NCI-H187 (cell line): ENCODE measurements at places on chromosomes 1 and 21.
A peak's percentile ranks its signal among the peaks of the same experiment; 100 is the strongest.

DNA sequence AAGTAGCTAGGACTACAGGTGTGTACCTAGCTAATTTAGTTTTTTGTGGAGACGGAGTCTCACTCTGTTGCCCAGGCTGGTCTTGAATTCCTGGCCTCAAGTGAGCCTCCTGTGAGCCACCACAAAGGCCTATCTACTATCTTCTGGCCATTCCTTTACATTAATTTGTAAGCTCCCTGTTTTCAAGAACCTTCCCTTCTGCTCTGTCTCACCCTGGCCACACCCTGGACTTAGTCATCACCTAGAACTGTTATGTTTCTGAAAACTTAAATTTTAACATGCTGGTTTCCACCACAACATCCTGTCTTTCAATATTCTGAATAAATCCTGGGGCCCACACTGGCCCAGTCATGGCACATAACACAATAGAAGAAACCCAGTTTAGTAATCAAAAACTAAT, 4.9 kb upstream of the B4GALT3 start:
- DNase-seq, result no peak

- DNase-seq, result no peak
Observed at GRCh38 chr1:180545991-180546390, 12.8 kb upstream of the OVAAL start.

DNA sequence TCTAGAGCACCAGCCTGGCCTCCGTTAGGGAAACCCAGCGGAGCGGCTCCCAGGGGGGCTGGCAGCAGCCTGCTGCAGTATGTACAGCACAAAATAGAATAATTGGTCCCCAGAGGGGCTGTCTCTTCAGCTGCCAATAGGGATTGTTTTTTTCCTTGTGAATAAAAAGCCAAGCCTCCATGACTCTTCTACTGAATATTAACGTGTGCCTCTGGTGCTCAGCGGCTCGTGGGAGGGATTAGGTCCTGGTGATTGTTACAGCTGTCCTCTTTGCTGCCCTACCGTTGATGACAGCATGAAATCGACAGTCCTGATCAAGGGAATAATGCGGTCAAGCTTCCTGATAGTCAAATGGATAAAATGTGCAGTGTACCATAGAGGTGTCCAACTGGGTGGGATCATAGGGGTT, 190.7 kb upstream of the RUNX1 start:
- peak; percentile 83 for DNase-seq

- DNase-seq, result no peak
Observed at GRCh38 chr1:236016782-236017400, 48.0 kb downstream of the NID1 start.

DNA sequence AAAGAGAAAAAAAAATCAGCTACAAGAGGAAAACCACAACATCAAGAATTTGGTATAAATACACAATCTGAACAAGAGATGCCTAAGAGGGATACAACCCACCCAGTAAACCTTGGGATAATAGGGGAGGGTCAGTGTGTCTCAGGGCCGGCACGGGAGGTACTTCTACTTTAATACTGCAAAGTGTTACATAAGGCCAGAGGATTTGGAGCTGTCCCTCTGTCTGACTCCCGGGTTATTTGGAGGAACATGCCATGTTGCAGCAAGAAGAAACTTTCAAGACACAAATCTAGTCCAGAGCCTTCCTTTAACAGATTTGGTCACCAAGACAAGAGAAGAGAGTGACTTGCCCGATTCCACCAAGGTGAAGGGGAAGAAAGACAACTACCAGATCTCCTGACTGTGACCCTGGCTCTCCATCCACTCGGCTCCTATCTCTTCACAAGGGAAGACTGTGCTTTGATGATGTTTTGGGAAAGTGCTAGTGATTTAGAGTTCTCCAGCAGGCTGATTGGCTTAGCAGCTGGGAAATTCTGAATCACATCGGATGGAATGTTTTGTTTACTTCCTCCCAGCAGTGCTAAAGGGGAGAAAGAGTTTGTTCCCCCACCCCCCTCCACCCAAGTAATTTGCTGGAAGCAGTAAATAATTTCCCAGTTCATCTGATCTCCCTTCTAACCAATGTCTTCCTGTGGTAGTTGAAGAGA, 29.3 kb downstream of the SGIP1 start:
- no peak for DNase-seq

DNA sequence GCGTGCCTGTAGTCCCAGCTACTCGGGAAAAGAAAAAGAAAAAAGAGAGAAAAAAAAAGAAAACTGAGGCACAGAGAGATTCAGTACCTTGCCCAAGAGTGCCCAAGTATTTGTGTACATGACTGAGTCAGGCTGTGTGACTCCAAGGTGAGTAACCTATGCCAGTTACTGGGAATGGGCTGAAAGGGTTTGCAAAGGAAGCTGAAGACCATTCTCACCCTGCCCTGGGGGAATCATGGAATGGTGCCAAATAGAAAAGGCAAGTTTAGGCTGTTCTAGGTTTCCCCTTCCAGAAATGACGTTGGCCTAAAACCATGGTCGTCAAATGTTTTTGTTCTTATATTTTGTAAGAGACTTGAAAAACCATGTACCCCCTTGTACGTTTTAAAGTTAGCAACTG, 37.9 kb upstream of the LRIG2 start:
- DNase-seq, result no peak

GRCh38 chr1:25113086-25113485, 119.2 kb downstream of the SYF2 start:
- DNase-seq, result no peak
